ENCODE measurements at places on chromosomes 5 and 9.

DNA sequence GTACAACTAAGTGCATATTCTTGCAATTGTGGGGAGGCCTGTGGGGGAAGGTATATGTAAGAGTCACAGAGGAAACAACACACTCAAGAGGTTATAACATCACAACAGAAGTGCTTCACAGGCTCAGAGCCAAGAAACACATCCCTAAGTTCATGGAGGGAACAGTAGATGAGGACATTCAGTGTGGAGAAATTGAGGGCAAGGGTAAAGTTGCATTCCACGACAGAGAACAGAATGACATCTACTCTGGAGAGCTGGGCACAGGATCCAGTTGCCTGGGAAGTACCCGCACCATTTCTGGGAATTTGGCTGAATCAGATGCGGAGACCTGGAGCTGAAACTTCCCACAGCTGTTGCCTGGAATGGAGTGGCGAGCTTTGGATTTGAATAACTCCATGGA lies 197.2 kb downstream of the NXNL2 start:
- DNase-seq = no peak

DNA sequence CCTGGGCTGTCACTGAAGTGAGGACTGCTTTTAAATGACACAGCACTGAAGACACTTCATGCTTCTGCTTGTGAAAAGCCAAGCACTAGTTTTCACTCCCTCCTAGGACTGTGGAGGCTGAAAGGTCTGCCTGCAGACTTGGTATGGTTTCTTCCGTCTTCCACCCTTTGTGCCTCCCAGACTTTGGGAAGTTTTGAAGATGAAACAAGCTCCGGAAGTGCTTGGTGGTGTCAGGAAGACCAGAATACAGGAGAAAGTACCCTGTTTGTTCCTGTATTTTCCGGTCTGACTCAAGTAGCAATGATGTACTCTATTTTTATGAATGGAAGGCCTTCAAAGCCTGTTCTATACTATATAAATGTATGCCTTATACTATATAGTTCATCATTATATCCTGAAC lies 222.7 kb downstream of the PDZD2 start:
- DNase-seq = no peak

DNA sequence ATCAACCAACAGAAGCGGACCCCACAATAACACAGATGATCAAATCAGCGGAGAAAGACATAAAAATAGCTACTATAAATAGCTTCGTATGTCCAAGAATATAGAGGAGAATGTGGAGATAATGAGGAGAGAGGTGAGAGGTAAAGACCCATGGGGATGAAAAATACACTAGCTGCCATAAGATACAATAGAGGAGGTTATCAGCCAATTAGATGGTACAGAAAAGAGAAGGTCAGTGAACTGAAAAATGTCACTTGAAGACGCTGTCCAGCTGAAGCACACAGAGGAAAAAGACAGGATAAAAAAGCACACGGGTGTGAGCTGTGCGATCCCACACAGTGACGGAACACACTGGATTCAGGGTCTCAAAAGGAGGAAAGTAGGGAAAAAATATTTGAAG lies 73.4 kb downstream of the OLFM1 start:
- DNase-seq = no peak

DNA sequence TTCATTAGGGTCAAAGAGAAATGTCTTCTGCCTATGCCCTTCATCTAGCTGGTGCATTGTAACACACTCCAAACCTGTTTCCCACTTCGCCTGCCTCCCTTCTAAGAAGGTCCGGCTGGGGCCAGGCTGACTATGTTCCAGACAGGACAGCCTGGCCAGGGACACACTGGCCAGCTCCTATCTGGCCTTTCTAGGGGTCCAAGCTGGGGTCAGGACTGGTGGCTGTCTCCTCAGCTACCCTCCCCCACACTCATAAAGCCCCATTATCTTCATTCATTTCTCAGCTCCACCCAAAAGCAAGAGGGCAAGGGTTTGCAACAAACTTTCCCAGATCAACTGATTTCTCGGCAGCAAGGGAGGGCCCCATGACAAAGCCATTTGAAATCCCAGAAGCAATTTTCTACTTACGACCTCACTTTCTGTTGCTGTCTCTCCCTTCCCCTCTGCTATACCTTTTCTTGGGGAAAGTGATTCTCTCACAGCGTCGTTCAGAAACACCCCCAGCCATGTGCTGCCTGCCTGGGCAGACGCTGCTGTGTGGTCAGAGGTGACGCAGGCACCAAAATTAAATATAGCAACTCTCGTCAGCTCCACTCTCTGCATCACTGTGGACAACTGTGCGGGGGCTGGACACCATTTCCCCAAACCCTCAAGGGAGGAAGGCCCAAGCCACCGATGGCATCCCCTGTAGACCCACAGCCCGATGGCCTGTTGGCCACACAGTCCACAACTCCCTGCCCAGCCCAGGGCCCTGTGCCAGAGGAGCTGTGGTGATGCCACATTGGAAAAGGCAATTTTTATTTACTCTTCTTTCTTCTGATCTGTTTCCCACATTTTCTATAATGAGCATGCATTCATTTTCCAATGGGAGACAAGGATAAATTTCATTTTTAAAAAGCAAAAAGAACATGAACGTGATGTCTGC lies 6.1 kb downstream of the IL13 start:
- peak; percentile 33 for DNase-seq

GRCh38 chr9:116986015-116986414 lies 298.9 kb downstream of the TRIM32 start:
- DNase-seq = no peak

DNA sequence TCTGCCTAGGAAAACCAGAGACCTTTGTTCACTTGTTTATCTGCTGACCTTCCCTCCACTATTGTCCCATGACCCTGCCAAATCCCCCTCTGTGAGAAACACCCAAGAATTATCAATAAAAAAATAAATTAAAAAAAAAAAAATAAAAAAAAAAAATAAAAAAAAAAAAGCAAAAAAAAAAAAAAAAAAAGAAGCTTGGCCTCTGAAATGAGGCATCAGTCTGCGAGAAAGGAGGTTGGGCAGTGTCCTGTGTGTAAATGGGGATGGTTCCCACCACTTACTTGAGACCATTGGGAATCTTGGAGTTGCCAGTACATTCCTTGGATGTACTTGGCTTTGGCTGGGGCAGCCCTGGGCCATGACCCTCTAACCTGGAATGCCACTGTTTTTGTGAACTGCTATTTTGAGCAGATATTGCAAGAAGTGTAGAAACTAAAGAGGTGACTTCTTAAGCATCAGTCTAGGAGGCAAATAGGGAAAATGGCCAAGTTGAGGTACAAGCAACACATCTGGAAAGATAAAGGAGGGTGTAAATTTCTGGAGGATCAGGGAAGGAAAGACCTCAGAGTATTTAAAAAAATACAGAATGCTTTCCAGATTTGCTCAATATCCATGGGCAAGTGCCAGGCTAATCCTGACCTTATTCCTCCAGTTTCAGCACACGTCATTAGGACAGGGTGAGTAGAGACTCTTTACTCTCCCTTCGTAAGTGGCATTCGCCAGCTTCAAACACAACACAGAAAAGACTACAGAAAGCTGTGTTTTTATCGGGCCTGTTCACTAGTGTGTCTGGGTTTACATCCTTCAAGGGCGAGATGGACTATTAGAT lies 58.1 kb downstream of the HSPA4 start:
- DNase-seq = no peak

- no peak for DNase-seq
These were observed 34.3 kb upstream of the SPATA31D4 start for GRCh38 chr9:81893929-81894328.

DNA sequence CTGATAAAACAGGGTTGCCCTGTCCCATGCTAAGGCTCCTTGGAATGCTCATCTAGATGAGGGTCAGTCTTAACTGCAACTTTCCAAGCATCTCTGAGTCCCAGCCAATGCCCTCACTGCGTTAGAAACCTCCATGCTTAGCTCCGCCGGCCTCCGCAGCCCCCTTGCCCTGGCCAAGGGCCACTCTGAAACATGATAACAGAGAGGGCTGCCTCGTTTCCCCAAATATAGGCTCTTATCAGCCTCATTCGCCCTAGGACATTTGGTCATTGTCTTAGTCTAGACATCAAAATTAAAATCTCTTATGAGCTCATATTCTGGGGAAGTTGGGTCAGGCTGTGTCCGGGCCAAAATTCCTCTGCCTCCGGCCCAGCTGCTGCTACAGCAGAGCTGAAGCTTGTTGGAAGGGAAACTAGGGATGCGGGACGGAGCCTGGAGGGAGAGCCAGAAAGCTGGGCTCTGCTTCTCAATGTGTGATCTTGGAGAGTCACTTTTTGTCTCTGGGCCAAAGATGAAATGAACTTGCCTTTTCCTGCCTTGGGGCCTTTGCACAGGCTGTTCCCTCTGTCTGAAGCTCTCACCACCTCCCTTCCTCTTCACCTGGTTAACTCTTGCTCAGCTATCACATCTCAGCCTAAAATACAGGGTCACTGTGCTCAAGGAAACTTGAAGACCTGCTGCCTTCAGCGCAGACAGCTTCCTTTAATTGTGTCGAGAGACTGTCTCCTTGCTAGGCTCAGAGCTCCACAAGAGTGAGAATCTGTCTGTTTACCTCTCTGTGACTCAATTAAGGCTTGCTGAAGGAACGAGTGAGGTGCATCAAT lies 191.3 kb downstream of the RGS3 start:
- DNase-seq = no peak

- no peak for DNase-seq
These were observed 59.4 kb downstream of the GRAMD2B start for GRCh38 chr5:126482591-126482990.

DNA sequence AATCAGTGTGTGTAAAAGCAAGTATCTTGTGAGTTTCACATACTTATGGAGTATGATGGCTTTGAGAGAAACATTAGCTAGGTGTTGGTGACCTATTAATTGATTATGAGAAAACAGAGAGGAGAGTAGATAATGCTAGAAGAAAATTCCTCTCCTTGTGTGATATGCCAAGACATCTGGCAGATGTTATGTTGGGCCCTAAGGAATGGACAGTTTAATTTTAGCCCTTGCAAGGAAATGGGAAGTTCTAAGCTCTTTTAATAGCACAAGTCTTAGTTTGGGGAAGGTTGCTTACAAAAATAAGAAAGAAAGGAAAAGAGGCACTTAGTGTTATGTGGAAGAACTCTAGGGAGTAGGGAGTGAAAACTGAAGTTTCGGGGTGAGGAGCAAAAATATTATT lies 5.1 kb downstream of the ZNF462 start:
- no peak for DNase-seq

- no peak for DNase-seq
These were observed 55.5 kb upstream of the DMRT1 start for GRCh38 chr9:785997-786396.

DNA sequence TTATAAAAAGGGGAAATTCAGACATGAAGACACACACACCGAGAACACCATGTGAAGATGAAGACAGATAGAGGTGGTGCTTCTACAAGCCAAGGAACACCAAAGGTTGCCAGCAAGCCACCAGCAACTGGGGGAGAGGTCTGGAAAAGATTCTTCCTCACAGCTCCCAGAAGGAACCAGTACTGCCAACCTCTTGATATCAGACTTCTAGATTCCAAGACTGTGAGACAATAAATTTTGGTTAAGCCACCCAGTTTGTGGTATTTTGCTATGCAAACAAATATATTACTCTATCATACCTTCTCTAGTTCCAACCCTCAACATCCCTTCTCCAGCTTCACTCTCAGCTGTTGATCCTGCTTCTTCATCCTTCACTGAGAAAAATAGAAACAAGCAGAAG lies 451.1 kb downstream of the EBF1 start:
- no peak for DNase-seq

DNA sequence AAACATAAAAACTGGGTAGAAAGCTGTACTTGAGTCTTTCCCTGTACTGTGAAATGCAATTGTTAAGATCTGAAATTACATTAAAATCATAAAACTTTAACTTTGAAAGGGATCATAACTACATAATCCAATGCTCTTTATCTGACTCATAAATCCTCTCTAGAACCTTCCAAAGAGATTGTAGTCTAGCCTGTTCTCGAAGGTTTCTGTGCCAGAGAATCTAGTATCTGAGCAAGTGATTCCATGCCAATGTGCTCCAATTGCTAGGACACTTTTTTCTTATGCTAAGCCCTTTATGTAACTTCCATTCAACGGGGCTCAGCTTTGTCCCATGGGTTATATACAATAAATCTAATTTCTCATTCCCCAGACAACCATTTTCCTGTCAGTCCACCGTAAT lies 21.1 kb downstream of the DDX31 start:
- DNase-seq = no peak

DNA sequence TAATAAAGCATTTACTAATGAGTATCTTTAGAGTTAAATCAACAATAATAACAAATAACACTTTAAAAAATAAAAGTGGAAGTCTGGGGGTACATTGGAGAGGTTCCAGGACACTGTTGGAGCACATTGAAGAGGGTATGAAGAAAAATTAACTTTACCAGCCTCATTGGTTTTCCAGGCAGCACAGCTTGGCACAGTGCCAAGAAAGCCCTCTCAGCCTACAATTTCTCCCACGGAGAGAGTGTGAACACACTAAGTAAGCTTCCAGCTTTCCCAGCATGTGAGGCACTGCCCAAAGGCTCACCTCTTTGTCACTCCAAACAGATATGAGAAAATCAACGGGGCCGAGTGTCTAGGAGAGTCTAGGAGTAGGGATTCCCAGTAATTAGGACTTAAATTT lies 1912.8 kb upstream of the NUDT12 start:
- no peak for DNase-seq

DNA sequence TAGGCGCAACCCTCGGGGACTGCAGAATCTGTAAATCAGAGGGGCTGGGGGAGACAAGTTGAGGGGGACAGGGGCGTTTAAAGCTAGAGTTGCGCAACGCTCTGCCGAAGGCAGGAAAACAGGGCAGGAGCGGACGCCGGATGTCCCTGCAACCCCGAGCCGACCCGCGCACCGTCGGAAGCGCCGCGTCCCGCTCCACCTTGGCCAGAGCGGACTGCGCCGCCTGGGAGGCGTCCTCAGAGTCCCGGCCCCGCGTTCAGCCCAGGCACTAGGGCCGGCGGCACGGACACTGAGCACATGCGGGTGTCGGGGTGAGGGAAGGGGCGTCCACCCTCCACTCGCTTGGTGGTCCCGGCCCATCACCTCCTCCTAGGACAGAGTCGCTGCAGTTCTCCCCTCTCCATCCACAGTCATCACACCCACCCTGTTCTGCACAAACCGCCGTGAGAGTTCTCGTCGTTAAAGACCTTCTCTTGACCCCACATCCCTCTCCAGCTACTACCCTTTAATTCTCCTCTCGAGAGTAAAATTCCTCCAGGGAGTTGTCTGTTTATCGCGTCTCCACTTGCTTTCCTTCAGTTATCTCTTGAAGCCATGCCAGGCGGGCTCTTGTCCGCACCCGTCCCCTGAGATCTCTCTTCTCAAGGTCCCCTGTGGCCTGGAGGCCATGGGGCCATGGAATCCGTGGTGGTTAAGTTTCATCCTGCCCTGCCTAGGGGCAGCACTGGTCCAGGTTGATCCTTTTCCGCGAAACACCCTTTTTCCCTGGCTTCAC lies 796 bp upstream of the PDLIM7 start:
- peak; percentile 60 for DNase-seq

DNA sequence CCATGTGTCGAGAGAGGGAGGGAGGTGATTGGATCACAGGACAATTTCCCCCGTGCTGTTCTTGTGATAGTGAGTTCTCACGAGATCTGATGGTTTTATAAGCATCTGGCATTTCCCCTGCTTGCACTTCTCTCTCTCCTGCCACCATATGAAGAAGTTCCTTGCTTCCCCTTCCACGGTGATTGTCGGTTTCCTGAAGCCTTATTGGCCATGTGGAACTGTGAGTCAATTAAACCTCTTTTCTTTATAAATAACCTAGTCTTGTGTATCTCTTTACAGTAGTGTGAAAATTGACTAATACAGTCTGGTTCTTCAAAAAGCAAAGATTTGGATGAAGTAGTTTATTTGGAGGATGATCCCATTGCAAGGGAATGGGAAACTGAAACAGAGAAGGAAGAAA lies 11.3 kb upstream of the MIER3 start:
- no peak for DNase-seq

- no peak for DNase-seq
These were observed 148.2 kb upstream of the PLPPR1 start for GRCh38 chr9:100880284-100880683.

- DNase-seq = no peak
These were observed 56.6 kb downstream of the KCNN2 start for GRCh38 chr5:114418176-114419066.
